Renal cortical epithelial cell (primary cell): ENCODE measurements at places on chromosomes 5 and 9.

DNA sequence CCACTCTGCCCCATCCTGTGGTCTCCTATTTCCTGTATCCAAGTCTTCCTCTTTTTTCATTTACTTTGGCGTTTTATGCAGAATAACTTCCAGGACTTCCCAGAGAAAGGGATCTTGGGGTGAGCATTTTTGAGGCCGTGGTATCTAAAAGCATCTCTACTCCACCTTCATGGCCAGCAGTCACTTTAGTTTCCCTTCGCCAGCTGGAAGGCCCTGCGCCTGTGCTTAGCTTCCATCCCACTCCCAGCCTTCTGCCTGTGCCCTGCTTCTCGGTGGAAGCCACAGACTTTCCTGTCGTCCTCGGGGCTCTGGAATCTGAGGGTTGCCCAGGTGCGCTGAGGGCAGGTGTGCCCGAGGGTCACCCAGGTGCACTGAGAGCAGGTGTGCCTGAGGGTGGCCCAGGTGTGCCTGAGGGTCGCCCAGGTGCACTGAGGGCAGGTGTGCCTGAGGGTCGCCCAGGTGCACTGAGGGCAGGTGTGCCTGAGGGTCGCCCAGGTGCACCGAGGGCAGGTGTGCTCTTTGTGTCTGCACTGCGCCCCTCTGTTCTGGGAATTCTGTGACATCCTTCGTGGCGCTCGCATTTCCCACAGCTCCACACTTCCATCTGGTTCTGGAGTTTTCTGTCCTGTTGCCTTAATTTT lies 32.4 kb upstream of the LRRC14B start:
- DNase-seq: no peak

DNA sequence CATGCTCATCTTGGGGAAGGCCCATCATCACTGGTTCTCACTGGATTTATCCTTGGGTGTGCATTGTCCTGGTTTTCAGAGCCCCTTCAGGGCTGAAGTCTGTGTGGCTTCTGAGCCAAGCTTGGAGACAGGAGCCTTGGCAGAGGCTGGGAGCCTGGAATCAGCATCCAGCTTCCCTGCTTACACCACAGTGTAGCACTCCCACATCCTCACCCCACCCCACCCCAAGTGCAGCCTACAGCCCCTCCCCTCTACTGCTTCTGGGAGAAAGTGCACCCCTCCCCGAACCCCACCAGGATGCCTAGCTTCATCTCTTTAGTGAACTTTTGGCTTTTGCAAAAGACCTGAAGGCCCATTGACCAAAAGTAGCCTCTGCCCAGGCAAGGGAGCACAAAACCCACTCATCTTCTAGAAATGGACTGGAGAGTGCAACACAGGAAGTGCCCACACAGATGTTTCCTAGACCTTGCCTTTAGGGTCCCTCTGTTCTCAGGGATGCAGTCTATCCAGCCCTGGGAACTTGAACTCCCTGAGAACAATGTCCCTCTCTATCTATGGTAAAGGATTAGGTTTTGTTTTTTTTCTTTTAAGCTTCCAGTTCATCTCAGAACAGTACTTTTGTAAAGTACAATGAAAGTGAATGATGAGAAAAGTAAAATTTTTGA lies 189.7 kb downstream of the PALM2AKAP2 start:
- no peak for DNase-seq

DNA sequence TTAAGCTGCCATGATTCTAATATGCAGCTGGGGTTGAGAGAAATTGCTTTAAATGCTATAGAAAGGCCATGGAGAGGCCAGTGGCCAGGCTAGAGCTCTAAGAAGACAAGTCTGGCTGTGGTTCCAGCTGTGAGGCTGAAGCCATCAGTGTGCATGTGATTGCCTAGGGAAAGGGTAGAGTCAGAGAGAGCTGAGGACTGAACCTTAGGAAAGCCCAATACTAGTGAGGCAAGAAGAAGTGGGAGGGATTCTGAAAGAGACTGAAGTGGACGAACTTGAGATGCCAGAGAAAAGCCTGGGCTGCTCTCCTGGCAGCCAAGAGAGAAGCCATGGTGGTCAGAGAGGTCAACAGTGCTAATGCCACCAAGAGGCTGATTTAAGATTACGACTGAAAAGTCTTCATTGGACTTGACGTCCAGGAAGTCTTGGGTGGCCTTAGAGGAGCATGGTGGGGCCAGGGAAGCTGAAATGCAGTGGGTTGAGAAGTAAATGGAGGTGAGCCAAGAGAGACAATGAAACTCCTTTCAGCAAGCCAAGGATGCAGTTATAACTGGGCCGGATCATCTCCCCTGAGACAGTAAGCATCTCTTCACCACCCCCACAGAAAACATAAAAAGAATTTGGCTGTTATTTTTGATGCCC lies 133.2 kb downstream of the TMEM174 start:
- no peak for DNase-seq

GRCh38 chr5:109410389-109411148 lies 795 bp upstream of the PJA2 start:
- DNase-seq: peak; percentile 77

DNA sequence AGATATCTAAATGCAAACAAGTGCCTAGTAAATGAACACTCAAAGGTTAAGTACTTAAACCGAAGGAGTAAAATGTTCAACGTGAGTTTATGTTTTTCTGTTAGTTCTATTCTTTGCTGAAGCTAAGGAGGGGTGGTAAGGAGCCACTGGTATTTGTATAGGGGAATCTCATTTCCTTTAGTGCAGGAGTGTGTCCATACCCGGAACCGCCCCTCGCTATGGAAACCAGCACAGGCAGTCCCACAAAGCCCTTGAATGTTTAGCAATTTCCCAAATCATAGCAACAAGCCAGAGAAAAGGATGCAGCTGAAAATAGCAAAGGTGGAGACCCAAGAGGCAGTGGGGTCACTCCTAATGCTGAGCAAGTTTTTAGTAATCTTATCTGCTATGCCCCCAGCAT lies 78.8 kb upstream of the STK32A start:
- no peak for DNase-seq

- no peak for DNase-seq
These were observed 1.3 kb upstream of the LPCAT1 start for GRCh38 chr5:1524799-1525623.

DNA sequence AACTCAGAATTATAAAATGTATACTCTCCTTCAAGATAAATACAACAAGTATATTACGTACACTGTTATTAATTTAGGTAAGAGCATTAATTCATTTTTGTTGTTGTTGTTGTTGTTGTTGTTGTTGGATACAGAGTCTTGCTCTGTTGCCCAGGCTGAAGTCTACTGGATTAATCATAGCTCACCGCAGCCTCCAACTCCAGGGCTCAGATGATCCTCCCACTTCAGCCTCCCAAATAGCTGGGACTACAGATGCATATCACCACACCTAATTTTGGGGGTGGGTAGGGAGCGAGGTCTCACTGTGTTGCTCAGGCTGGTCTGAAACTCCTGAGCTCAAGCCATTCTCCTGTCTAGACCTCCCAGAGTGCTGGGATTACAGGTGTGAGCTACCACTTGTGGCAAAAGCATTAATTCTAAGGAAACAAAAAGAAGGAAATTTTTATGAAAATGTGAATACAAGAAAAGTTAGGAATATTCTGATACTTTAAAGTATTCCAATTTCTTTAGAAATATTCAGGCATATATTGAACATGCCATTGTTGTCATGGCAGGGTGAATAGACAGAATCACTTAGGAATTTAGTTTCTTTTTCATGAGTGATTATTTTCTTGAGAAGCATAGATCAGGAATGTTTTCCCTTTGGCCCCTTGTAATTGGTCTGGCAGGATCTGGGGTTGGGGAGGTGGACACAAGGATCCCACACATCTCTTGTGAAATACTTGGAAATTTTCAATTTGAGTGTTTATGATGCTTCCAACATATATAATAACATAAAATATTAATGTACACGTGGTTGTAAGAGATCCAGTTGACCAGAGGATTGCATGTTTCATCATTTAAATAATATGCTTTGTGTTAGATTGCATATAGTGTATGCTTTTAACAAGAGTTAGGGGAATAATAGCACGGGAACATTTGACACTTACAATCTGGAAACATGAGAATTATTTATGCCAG lies 263.6 kb downstream of the FANCC start:
- DNase-seq: no peak

GRCh38 chr5:40831346-40832210 lies 3.4 kb downstream of the RPL37 start:
- DNase-seq: peak; percentile 18

GRCh38 chr5:3006526-3006925 lies 255.0 kb upstream of the IRX2 start:
- DNase-seq: no peak

- peak; percentile 73 for DNase-seq
These were observed 46.2 kb downstream of the PCA3 start for GRCh38 chr9:76810377-76810957.

GRCh38 chr9:83596899-83597504 lies 25.9 kb upstream of the IDNK start:
- DNase-seq: peak; percentile 19
